Endodermal cell (in vitro differentiated cells): ENCODE measurements at places on chromosomes 5 and 9.

GRCh38 chr9:119302988-119303698 is 66.1 kb downstream of the BRINP1 start:
- DNase-seq = no peak

DNA sequence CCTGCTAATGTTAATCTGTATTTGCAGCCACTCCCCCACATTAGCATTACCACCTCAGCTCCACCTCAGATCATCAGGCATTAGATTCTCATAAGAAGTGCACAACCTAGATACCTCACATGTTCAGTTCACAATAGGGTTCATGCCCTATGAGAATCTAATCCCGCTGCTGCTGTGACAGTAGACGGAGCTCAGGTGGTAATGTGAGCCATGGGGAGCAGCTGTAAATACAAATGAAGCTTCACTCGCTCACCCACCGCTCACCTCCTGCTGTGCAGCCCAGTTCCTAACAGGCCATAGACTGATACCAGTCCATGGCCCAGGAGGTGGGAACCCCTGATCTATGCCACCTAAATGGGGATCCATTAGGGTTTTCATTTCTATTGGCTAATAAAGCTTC is 6.1 kb upstream of the HNRNPA0 start:
- no peak for DNase-seq

- DNase-seq = peak; percentile 96
Measured at GRCh38 chr5:132293992-132294727, at the start of gene SLC22A4. Gene SLC22A4 (plus strand): TSS chr5:132294394. CDS start chr5:132294617, 223 bp downstream.

DNA sequence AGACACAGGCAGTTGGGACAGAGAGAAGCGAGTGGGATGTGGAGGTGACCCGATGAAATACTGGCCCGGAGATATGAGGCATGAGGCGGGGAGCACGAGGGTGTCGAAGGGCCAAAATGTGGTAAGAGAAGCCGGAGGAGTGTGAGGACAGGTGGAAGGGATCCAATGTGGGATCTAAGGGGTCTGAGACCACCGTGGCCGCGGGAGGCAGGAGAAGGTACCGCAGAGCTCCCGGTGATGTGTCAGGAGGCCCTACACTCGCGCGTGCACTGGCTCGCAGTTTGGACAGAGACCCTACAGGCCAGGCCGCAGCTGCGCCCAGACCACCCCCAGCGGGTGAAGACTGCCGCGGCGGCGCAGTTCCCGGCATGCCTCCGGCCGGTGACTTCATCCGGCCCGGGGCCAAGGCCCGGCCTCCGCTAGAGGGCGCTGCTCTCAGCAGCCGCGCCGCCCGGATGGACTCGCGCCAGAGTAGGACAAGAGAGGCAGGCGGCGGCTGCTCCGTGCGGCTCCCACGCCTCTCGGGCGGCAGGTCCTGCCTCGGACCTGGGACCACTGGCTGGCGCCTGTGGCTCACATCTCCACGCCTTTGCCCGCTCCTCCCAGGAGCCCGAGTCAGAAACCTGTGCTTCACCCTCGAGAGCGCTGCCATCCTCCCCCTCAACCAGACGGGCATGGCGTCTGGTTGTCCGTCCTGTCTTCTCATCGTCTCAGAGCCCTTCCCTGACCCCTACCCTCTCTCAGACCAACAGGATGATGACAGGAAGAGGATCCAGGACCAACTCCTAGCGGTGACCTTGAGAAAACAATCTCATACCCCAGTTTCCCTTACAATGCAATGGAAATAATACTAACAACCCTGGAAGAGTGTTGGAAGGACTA is 35.4 kb upstream of the STING1 start:
- peak; percentile 98 for DNase-seq

GRCh38 chr9:123389698-123390097 is 33.7 kb downstream of the CRB2 start:
- no peak for DNase-seq

GRCh38 chr9:16180546-16180945 is 627.7 kb downstream of the CCDC171 start:
- no peak for DNase-seq

DNA sequence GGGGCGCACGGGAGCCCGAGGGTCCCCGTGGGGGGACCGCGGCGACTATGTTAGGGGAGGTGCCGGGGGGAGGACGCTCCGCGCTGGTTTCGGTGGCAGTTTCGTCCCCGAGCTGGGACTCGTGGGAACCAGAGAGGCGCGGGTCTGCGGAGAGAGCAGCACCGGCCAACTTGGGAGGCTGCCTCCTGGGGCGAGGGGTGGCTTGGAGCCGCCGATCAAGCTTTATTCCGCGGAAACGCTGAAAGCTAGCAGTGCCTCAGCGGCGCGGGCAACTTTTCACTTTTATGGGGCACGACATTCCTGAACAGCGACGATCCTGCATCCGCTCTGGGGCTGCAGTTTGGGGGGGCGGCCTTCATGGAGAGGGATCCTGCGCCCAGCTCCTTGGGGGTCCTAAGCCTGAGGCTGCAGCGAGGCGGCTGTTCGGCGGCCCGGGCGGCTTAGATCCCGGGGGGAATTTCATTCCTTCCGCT is 369 bp downstream of the OCLN start:
- peak; percentile 86 for DNase-seq

- no peak for DNase-seq
Measured at GRCh38 chr9:83313781-83314180, 224.4 kb downstream of the FRMD3 start.

GRCh38 chr5:101393795-101394450 is 490.8 kb upstream of the ST8SIA4 start:
- no peak for DNase-seq
